ENCODE measurements at places on chromosomes 5 and 9.

GRCh38 chr5:93909356-93909755 lies 168.0 kb upstream of the POU5F2 start:
- DNase-seq: no peak

DNA sequence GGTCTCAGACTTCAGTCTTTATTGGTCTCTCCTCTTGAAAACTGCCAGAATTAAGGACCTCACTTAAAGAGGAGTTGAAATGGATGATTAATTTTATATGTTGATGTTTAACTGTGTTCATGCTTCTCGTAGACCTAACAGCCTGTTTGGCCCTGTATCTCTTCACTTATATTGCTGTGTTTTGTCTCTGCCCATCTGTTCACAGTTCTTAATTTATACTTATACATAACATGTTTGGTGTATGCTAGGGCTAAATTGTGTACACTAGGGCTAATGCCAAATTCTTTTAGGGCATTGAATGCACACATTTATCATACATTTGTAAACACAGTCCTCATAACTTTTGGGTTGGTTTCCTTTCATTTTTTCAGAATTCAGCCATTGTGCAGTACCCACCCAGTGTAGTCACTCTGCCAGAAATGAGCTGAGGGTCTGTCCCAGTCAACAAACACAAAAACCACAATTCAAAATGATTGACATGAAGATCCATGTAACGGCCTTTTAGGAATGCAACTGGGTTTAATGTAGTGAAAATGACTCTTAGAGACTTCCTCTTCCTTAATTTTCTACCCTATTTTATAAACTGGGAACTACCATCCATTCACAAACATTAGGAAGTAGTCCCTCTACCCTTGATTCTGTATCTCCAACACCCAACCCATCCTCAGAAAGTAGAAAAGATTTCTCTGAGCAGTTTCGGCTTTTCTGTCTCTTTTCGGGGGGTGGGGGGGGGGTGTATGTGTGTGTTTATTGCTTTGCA lies 668.8 kb upstream of the KLF4 start:
- DNase-seq: no peak

DNA sequence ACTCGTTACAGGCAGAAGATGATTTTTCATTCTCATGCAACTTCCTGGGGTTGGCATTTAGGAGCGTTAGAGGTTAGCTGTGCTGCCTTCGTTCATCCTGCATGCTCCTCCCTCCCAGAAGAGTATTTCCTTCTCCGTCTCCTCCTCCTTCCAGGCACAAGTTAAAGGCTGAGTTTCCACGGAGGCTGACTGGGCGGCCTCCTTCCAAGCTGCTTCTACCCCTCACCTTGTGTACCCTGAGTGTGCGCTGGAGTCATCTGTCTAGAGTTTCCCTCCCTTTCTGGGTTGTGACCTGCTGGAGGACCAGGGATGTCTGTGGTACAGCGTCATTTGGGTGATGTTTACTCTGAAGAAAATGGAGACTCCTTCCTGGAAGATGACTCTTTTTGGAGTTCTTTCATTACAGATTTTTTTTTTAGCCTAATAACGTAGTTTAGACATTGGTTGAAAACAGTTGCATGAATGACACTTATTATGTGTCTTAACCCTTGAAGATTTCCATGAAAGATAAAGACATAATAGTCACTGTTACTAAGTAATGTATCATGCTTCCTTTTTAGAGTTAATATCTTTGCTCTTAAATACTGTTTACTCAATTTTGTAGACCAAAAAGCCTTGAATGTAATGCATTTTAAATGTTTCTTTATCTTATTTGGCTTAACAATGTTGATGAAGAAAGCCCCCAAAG lies 146.9 kb downstream of the TENT4A start:
- DNase-seq: no peak

DNA sequence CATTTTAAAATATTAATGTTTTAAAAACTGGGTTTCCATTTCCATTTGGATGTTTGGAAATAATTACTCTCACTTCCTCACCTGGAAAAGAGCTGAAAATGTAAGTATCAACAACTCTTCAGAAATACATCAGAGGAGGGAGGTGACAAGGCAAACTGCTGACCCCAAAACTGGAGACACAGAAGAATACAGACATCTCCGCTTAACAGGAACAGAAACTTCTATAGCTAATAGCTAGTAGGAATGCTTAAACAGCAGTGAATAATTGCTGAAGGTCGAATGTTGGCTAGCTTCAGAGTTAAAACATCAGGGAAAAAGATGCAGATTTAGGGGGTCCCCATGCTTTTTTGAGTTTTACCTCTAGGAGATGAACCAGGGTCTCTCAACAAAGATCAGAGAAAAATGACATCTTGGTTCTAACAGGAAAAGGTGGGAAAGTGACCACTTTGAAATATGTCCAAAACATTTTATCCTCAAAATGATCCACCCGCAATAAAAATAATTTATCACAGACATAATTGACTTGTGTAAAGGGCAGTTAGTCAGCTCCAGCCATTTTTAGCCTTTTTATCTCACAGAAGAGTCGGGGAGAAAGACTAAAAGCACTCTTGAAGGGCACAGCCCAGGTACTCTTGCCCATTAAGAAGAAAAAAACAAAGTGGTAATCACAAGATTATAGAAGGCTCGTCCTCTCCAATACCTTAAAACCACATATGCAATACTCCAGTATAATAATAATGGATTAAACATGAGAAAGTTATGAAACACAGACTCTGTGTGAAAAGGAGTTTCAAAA lies 1474.9 kb downstream of the EFNA5 start:
- DNase-seq: no peak

- no peak for DNase-seq
These were observed 88.6 kb downstream of the MACROH2A1 start for GRCh38 chr5:135310328-135310989.

- no peak for DNase-seq
These were observed 8.0 kb downstream of the SPAAR start for GRCh38 chr9:35917261-35917660.

DNA sequence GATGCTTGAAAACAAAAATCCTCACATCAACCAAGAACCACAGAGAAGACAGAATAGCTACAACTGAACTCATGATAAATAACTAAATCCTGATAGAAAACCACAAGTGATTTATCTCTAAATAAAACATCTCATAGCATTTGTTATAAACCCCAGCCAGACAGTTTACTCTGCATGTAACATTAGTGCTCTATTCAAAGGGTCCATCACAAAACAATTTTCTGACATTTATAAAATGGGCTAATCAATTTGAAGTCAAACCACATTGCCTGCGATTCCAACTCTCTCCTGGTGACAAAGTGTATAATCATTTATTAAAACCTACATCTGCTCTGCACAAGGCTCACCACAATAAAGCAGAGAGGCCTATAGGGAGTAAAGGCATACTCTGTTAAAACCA lies 49.8 kb downstream of the UIMC1 start:
- DNase-seq: no peak

DNA sequence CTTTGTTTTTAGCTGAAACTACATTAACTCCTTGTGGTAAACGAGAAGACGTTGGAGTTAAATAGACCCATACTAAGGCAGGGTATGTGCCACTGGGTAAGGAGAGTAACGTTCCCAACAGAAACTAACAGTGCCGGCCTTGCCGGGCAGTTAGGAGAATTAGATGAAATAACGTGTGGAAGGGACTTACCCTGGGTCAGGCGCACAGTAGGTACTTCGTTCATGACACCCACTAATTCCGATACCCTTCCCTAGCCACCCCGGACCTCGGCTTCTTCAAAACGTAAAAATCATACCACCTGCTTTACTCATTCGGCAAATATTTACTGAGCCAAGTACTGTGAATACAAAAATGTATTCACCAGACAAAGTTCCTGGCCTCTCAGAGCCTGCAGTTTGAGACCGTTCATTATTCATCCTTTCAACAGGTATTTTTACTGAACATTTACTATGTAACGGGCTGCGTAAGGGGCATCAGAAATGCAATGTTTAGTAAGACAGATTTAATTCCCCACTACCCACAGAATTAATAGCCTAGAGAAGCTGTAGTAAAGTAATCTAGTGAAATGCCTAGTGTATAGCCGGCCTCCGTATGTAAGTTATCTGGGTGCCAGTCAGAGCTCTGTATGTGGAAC lies 3.2 kb upstream of the SMIM23 start:
- no peak for DNase-seq

DNA sequence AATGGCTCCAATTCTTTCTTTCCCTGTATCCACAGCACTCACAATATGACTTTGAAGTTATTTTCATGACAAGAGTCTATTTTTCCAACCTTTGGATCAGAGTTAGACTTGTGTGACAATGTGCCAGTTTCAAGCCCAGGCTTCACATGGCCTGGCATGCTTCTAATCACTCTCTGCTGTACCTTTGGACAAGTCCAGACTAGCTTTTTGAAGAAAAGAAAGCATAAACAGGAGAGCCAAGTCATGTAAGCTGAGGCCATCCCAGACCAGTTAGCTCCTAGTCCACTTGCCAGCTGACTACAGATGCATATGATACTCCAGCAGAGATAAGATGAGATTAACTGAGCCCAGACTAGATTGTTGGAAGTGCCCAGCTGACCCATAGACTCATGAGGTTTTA lies 513.6 kb upstream of the C9orf72 start:
- DNase-seq: no peak

DNA sequence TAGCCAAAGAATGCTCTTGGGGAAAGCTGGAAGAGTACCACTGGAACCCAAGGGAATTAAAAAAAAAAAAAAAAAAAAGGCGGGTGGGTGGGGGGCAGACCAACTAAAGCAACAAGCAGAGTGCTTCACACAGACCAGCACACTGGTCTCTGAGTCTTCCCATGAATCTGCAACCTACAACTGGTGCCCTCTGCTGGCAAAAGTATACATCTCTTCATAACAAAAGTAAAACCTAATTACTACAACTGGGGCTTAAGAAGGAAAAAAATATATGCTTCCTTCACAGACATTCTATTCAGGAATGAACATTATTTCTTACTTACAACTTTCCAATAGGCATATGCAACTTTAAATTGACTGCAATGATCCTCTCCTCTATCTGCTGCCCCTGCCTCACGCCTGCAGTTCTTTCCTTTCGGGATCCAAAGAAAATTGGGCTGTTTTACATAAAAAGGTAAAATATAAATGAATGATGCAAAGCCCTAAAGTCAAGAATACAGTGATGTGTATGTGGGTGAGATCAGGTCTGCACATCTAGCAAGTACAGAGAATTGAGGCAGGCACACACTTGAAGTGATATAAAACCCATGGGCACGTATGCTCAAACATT lies 7.2 kb upstream of the KLHL3 start:
- peak; percentile 30 for DNase-seq

Data from activated CD8-positive, alpha-beta memory T cell treated with anti-CD3 and anti-CD28 coated beads for 48 hours (primary cell).